ENCODE measurements at places on chromosomes 2 and 18.

- no peak for DNase-seq
Observed at GRCh38 chr18:75782826-75783225, 355.3 kb upstream of the SMIM21 start.

- no peak for DNase-seq
Observed at GRCh38 chr18:10143596-10143995, 229.8 kb downstream of the VAPA start.

DNA sequence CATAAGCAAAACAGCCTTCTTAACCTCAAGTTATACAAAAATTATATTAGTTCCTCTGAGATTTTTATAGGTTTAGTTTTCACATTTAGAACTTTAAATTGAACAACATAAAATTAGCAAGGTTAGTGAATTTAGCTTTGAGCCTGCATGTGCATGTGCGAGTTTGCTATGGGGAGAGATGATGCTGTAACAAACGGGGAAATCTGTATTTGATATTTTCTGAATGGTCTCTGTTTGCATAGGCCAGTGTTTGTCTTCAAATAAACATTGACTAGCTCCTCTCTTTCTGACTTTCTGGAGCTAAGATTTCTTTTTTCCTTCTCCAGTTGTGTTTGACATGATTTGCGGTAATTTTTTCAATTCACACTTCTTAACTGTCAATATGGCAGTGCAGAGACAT, 30.9 kb upstream of the IL18RAP start:
- no peak for DNase-seq

- no peak for DNase-seq
Observed at GRCh38 chr18:63613420-63613819, 26.3 kb downstream of the SERPINB13 start.

- no peak for DNase-seq
Observed at GRCh38 chr2:68083346-68083745, 20.5 kb upstream of the C1D start.

DNA sequence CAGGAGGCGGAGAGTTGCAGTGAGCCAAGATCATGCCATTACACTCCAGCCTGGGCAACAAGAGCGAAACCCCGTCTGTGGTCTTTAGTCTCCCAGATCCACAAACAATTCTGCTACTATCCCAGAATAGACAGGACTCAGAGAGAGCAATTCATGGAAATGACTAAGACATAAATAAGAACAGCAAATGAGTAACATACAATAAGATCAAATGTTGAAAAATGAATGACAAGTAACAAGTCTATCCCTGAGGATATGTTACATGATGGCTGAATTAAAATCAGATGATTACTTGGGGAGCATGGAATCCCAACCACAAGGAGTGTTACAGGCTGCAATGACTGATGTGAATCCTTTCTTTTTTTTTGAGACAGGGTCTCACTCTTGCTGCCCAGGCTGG, 10.3 kb downstream of the ARL5A start:
- DNase-seq, result no peak

DNA sequence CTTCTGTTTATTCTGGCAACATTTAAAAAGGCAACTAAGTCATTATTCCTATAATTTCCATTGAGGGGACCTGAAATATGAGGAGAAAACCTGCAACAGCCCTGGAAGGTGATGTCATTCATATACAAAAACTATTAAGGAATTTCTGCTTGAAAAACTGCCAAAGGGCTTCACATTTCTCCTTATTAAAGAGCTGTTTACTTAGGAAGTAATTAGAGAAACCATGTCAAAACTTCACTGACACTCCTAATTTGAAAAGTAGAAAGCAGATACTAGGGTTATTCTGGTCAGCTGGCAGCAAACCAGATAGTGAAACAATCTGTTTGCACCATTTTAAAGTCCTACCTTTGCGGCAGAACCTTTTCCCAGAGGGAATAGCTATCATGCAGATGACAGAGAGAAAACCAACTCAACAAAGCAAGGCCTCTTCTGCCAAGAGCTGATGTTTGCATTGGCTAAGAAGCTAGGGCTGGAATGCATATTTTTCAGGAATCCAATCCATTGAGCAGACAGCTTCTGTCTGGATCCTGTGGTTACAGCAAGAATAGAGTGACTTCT, 592.2 kb upstream of the SYT4 start:
- no peak for DNase-seq

GRCh38 chr2:179495315-179495714, 230.7 kb upstream of the SESTD1 start:
- DNase-seq, result no peak
